CD14-positive monocyte (primary cell): ENCODE measurements at places on chromosomes 12 and 14.

DNA sequence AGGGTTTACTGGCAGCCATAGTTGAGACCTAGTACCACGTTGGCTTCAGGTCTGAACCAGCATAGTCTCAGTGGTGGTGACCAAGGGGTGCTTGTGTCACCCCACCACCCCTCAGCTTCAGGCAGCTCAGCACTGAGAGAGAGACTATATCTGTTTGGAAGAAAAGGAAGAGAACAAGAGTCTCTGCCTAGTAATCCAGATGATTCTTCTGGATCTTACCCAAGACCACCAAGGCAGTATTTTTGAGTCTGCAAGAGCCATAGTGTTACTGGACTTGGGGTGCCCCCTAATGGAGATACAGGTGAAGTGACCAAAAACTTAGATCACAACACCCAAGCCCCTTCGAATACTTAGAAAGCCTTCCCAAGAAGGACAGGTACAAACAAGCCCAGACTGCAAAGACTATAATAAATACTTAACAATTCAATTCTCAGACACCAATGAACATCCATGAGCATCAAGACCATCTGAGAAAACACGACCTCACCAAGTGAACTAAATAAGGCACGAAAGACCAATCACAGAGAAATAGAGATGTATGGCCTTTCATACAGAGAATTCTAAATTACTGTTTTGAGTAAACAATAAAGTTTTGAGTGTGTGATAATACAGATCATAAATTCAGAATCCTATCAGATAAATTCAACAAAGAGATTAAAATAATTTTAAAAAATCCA lies 107.0 kb downstream of the HELB start:
- peak; percentile 58 for DNase-seq

DNA sequence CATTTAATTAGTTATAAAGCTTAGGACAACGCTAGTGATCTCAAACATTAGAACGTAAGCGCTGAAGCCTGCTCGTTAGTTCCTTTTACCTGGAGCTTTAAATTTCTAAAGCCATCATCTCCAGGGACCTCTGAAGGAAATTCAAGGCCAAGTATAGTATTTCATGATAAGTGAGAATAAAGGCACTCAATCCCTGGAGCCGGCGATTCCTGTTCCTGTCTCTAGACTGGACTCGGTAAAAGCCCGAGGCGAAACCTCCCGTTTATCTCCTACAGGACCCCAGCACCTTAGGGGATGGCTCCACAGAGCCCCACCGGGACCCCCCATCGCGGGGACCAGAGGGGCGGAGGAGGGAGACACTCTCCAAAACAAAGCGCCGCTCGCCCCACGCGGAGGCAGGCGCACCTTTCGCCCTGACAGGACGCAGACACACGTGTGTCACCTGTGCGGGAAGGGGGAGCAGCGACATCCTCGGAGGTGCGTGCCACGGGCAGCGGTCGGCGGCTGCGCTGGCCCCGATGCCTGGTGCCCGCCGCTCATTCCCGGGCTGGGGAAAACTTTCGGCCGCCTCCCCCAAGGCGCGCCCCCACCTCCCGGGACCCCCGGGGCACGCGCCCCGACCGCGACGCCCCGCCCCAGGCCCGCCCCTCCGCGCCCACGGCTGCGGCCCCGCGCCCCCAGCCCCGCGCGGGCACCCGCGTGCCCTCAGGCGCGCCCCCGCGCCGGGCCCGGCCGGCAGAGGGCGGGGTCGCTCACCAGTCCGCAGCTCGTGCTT lies 678 bp downstream of the RPS6KA5 start:
- DNase-seq: no peak

GRCh38 chr12:123384318-123384993 lies 524 bp downstream of the KMT5A start:
- DNase-seq: no peak

DNA sequence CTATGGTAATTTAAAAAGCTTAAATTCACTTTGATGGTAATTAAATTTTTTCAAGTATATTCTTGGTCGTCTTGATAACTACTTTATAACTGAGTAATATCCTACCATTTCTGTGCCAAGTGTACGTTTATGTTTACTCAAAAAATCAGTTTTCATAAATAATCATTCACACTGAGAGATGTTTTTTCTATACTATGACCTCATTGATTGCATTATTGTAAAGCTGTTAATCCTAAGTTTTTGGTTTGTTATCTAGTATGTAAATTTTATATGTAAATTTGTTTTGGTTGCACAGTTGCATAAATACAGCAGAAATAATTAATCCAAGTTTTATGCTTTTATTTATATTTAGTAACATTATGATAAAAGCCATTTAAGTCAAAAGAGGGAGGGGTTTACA lies 196.4 kb upstream of the PRICKLE1 start:
- no peak for DNase-seq

- no peak for DNase-seq
These were observed 1551.5 kb upstream of the SEL1L start for GRCh38 chr14:83085136-83085535.

DNA sequence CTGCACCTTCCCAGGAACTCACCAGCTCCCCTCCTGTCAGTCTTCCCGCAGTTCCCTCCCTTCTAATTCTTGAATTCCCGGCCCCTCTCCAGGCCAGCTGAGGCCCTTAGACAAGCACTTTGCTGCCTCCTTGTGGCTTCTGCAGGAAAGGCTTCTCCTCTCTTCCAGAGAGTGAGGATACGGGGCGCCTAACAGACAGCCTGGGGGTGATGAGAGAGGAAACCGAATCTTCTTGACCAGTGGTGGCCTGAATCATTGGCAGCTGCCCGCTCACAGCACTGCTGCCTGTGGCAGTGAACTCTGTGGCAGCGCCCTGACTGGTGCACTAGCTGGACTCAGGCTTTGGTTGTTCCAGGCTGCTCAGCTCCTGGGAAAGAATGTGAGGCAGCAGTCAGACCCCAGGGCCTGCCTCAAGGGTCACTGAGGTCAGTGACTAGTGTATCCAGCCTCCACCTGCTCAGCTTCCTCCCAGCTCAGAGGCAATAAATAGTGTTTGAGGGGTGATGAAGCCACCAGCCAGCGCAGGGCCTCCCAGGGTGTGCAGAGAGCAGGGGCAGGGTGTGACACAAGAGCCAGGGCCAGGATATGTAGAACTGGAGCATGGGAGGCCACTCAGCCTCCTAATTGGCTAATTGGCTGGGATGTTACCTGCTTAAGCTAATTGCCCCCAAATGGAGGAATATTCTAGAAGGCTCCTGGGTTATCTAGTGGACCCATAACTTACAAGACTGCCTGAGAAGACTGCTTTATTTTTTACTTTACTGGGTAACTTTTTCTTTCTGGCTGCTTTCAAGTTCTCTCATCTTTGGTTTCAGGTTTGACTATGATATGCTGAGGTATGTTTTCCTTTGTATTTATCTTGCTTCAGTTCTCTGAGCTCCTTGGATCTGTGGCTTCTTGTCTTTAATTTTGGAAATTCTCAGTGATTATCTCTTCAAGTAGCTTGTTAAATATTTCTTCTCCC lies 12.9 kb upstream of the MCRS1 start:
- peak; percentile 46 for DNase-seq

GRCh38 chr14:22484632-22485031 lies 104.4 kb downstream of the DAD1 start:
- DNase-seq: no peak

DNA sequence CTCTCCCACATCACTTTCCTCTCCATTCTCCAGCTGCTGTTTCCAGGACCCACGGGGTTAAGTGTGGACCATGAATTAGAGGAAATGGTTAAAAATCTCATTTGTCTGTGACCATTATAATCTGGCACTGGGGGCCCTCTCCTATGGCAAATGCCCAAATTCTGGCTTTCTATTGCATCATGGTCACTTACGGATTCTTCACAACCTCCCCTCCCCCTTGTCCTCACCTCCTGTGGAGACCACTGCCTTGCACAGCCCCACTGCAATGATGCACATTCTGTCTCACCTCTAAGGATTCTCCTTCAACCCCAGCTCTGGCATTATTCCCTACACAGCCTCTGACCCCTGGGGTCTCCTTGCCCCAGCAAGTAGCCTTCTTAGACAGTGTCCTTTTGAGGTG lies 18.9 kb downstream of the BCAT1 start:
- no peak for DNase-seq

DNA sequence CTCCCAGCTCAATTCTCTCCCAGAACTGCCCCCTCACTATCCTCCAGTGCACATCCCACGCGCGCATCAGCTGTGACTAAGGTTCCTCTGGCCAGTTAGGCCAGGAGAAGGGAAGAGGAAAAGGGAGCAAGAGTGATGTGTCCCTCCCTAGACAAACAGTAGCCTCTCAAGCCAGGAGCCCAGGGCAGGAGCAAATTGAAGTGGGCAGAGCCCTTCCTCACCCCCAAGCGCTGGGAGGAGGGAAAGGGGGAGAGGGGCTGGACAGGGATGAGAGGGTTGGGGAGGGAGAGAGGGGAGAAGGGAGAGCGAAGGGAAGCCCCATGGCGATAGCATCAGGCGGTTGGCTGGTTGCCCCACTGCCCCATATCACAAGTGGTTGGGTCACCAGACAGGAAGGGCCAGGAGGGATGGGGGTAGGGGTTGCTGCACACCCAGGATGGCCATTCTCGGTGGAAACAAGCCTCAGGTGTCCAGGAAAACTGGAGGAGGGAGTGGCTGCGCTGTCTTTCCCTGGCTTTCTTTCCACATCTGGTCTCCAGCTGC lies 1.1 kb downstream of the CD63 start:
- peak; percentile 50 for DNase-seq

DNA sequence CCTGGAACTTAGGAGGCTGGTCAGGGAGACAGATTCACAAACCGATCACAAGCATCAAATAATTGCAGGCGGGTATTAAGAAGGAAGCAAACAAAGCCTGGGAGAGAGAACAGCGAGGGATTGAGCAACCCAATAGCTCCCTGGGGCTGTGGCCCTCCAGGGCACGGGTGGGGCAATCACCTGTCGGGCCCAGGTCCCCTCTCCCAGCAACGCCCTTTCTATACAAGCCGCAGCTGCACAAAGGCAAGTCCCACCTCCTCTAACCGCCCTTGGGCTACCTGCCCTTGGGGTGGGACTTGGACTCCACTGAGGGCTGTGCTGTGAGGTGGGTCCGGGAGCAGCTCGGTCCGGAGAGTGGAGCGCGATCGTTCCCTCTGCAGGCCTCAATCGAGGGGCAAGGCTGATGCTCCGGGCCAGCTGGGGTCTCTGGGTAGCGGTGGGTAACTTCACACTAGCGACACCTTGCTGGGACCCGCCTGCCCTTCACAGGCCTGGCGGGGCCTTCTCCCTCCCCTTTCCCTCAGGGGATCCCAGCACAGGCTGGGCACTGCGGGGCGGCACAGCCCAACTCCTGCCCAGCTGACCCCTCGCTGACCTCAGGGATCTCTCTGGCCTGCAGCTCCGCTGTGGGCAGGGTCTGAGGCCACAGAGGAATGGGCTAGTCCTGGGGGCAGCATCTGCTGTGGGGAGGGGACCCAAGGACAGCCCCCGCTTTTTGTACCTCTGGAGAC lies 8.0 kb downstream of the PHB2 start:
- peak; percentile 49 for DNase-seq

DNA sequence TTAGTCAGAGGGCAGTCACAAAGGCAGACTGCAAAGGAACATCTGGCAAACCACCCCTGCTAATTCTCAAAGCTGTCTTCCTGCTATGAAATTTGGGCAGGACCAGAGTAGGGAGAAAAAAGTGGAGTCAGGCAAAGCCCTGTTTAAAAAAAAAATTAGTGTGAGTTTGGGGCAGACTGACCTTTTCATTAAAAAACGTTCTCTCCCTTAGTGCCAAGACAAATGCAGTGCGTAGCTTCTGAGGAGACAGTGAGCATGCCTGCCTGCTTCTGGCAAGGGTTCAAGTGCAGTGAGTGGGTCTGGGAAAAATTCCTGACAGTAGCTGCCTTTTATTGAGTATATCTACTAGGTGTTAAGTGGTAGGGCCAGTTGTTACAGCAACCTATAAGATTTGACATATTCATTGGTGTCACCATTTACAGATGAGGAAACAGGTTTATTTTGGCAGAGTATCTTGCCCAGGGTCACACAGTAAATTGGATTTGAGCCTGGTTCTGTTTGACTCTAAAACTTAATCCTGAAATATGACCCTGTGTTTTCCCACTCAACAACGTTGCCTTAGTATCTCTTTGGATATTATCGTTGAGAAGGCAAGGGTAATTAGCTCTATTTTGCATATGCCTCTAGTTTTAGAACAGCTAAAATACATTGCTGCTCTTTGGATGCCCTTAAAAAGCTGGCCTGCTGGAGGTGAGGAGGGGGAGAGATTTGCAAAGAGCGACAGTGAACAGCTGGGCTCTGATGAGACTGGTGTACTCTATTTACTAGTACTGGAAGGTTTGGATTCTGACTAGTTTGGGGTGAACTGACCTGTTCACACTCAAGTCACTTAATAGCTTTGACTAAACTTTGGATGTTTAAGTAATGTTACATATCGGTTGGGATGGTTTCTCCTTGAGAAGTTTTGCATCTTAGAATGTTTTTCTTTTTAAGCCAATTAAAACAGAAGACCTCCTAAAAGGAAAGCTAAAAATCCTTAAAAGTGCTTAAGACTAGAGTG lies 72.8 kb downstream of the PAPOLA start:
- no peak for DNase-seq

DNA sequence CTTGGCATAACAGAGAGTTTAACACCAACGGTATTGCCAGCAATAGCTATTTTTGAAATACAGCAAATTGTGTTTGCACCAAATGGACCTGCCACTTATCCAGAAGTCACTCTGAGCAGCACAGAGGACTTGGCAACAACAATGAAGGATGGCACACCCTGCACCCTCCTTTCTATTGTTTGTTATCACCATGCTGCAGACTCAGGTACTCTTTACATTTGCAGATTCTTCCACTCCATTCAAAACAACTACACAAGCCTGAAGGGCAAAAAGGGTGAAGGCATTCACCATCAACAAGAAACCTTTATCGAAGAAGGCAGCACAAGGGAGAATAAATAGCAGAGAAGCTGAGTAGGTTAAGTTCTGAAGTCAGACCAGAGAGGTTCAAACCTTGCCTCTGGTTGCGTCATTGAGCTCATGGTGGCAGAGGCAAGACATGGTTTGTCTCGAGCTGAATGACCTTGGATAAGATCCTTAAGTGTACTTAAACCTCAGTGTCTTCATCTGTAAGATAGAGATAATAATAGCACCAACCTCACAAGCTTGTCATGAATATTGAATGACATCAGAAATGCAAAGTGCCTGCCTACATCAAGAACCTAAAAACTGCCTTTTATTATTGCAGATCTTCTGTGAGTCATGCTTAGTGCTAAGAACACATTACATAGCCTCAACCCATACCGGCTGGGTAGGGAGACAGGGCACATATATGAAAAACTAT lies 1.4 kb upstream of the ACSM4 start:
- no peak for DNase-seq

GRCh38 chr12:54988402-54989054 lies 4.0 kb upstream of the TESPA1 start:
- DNase-seq: no peak

DNA sequence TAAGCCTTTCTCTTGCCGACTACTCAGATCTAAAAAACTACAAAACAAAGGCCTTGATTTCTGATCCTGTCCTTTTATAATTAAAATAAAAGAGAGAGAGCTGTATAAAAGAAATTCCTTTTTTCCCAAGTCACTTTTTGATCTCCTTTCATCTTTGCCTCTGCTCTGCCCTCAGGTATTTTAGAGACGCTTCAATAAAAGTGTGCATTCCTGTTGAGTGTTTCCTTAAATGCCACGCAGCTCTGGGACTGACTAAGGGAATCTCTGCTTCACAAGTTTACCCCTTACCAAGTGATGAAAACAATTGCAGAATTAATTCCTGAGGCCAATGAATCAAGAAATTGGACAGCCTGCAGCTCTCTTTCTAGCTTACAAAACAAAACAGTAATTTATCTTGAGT lies 1109.8 kb downstream of the TMTC2 start:
- no peak for DNase-seq
